ENCODE measurements at places on chromosomes 16 and 17.
A peak's percentile ranks its signal among the peaks of the same experiment; 100 is the strongest.

DNA sequence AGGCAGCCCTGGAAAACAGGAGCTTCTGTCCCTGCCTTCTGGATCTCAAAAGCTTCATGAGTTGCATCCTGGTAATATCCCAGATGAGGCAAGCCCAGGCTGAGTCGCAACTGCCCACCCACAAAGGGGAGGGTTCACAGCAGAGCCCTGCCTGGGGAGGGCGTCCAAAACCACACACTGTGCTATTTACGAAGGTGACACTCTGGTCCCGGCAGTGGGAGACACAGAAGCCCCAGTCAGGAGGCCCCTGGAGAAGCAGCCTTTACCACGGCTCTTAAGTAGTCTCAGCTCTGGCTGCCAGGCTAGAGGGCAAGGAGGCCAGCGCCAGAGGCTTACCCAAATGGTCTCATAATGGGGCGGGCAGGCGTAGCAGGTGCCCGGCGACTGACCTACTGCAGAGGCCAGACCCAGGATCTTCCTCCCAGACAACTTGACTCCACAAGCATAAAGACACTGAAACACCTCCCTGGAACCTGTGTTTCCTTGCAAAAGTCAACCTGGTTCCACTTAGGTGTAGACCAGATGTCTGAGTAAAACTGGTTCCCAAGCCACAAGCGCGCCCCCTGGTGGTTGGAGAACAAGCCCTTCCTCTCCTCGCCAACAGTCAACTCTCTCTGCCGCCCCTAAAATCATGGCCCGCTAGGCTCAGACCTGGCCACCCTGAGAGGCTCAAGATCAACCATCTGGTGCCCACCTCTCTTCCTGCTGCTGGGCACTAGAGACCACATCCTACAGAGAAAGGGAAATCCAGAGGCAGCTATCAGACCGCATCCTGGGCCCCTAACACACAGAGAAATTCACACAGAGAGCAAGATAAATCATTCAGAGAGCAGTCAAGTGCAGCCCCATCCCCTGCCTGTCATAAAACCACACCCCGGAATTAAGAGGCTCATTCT is 5.2 kb downstream of the AXIN2 start:
- DNase-seq: peak; percentile 41

DNA sequence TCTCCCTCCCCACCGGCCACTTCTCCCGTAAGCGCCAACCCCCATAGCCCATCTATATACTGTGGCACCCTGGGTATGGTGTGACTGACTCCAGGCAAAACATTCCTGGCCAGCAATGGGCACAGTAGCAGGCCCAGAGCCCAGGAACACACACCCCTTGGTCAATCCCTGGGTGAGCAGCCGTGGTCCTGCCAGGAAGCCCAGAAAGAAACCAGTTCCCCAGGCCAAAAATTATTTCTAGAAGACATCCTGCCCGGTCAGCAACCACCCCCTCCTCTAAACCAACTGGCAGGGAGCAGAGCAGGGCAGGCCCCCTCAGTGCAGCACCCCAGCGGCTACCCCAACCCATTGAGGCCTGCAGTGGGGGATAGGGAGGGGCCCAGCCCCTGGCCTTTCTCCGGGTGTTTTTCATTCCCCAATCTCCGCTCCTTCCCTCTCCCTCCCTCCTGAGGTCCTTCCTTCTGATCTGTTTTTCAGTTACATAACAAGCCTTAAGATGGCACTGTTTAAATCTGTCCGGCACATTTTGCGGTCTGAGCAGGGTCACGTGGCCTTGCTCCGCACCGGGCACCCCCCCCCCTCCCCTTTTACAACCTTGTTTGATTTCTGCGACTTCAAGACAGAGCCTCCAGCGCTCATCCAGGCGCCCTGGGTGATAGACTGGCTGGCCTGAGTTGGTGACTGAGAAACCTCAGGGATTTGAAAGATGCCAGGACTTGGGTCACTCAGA is 2.0 kb downstream of the NPTX1 start:
- peak; percentile 32 for DNase-seq

DNA sequence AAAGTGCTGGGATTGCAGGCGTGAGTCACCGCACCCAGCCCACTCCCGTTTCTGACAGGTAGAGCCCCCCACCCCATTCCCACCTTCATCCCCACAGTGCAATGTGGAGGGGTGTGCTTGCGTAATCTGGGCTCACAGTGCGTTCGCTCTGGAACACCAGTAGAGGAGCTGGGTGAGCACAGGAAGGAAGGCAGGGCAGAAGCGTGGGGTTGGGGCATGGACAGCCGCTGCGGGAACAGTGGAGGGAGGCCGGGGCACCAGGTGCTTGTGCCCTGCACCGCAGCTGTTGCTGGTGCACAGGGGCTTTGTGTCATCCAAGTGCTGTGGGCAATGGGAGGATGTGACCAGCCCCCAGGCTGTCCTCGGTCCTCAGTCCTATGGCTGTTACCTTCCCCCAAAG is 24.7 kb downstream of the KDM8 start:
- no peak for DNase-seq

DNA sequence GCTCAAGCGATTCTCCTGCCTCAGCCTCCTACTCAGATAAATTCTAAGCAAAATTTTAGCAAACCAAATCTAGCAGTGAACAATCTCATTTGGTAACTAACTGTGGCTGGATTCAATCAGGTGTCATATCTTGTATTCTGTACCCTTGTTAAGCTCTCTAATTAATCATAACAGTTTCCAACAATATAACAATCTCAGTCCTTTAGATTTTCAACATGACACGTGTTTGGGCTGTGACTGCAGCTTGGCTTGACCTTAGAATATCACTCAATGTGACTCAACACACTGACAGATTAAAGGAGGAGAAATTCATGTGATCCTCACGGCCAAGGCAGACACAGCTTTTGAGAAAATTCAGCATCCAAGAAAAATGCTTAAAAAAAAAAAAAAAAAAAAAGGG is 133.6 kb downstream of the BANP start:
- no peak for DNase-seq

DNA sequence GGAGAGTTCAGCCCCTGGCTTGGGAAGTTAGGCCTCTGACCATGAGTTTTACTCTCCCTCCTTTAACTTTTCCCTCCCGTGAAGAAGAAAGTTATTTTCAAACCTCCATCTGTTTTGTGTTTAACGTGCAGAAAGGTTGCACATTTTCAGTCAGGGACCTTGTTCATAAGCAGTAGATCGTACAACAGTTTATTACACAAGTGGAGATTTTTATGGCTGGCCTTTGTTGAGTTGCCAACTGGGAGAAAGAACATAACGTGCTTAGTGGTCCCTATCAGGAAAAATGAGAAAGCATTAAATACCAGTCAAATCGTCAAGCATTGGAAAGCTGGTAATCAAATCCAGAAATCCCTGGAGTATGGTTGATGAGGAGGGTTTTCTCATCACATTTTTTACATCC is 117.9 kb upstream of the MYOCD start:
- no peak for DNase-seq

DNA sequence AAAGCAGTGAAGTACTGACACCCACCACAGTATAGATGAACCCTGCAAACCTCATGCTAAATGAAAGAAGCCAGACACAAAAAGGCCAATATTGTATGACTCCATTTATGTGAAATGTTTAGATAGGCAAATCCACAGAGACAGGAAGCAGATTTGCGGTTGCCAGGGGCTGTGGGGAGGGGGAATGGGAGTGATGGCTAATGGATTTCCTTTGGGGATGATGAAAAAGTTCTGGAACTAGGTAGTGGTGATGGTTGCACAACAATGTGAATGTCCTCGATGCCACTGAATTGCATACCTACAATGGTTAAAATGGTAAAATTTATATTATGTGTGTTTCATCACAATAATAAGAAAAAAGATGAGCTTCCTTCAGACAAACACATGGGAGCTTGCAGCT is 28.4 kb upstream of the WFIKKN2 start:
- DNase-seq: no peak

GRCh38 chr16:58243528-58244004 is 45.7 kb upstream of the CSNK2A2 start:
- DNase-seq: no peak

DNA sequence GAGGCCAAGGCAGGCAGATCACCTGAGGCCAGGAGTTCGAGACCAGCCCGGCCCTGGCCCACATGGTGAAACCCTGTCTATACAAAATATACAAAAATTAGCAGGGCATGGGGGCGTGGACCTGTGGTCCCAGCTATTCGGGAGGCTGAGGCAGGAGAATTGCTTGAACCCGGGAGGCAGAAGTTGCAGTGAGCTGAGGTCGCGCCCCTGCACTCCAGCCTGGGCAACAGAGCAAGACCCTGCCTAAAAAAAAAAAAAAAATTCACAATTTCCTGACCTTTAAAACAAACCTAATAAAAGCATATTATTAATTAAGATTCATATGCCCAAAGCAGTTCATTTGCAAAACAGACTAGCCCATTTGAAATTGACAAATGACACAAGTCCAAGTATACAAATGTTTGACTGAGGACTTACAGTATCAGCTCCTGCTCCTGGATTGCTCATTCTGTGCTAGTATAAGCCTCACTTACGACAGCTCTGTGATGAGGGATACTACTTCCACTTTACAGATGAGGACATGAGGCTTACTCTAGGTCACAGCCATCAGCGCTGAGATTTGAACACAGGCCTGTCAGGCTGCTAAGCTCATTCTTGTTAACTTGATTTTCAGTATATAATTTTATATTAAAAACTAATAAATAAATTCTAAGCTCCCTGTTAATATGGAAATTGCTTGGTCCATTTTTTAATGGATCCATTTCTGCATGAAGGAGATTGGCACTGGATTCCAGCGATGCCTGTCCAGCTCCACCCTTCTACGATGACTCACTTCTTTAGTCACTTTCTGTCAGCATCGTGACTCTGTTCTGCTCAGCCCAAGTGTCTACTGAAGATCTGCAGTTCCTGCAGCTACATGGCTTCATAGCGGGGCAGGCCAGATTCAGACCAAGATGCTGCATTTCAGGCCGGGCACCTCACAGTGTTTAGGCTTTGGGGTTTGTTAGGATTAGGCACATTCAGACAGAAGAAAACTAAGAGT is 88.2 kb downstream of the WDR59 start:
- DNase-seq: no peak

GRCh38 chr16:49911430-49911829 is 55.5 kb upstream of the ZNF423 start:
- no peak for DNase-seq

GRCh38 chr17:17835415-17836249 is 1.2 kb downstream of the SREBF1 start:
- no peak for DNase-seq

DNA sequence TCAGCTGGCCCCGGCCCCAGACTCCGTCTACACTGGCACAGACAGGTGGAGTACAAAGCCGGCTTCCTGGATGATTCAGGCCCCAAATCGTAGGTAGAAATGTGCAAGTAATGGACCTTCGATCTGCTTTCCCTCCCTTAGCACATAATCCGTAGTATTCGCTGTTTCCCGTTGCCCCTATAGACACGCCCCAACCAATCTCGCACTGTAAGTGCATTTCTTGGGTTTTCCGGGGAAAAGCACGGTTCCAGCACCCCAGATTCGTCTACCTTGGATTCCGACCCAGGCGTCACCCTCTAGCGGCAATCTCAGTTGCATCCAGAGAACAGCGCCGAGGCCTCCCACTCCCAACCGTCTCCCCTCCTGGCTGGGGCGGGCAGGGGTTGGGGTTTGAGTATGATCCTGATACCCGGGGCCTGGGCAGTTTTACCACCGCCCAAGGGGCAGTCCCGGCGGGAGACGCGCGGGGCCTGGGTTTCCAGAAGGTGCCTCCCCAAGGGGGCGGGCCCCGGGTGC is 12.1 kb upstream of the FOXF1 start:
- no peak for DNase-seq

- no peak for DNase-seq
These were observed 46.6 kb upstream of the LYRM9 start for GRCh38 chr17:27939474-27940465.

GRCh38 chr17:60361889-60362288 is 30.0 kb downstream of the USP32 start:
- DNase-seq: no peak

- DNase-seq: peak; percentile 73
These were observed at the start of gene MTSS2 for GRCh38 chr16:70685938-70686375. Gene MTSS2 (minus strand): TSS chr16:70686053. CDS start chr16:70685791, 262 bp downstream.

DNA sequence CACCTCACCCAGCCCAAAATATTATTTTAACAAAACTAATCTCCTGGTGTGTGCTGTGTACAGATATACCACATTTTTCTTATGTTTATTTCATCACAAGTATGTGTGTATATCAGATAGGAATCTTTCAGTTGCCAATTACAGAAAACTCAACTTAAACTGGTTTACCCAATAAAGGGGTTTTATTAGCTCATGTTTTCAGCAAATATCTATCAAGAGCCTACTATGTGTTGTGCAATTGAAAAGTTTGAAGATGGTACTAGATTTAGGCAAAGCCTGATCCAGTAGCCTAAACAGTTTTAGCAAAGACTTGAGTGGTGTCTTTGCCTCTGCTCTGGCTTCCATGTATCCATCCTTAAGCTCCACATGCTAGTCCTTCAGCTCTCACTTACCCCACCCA is 45.1 kb upstream of the LYRM9 start:
- no peak for DNase-seq

- no peak for DNase-seq
These were observed 80.8 kb upstream of the CIBAR2 start for GRCh38 chr16:85193115-85193493.

DNA sequence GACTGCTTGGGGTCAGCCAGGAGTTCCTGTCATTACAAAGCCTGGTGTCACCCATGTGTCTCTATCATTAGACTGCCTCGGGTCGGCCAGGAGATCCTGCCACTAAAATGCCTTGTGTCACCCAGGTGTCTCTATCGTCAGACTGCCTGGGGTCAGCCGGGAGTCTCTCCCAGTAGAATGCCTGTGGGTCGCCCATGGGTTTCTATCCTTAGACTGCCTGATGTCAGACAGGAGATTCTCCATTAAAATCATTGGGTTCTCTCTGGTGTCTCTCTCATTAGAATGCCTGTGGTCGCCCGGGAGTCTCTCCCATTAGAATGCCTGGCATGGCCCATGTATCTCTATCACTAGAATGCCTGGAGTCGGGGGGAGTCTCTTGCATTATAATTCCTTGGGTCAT is 2231.0 kb downstream of the TP53TG3F start:
- DNase-seq: no peak

DNA sequence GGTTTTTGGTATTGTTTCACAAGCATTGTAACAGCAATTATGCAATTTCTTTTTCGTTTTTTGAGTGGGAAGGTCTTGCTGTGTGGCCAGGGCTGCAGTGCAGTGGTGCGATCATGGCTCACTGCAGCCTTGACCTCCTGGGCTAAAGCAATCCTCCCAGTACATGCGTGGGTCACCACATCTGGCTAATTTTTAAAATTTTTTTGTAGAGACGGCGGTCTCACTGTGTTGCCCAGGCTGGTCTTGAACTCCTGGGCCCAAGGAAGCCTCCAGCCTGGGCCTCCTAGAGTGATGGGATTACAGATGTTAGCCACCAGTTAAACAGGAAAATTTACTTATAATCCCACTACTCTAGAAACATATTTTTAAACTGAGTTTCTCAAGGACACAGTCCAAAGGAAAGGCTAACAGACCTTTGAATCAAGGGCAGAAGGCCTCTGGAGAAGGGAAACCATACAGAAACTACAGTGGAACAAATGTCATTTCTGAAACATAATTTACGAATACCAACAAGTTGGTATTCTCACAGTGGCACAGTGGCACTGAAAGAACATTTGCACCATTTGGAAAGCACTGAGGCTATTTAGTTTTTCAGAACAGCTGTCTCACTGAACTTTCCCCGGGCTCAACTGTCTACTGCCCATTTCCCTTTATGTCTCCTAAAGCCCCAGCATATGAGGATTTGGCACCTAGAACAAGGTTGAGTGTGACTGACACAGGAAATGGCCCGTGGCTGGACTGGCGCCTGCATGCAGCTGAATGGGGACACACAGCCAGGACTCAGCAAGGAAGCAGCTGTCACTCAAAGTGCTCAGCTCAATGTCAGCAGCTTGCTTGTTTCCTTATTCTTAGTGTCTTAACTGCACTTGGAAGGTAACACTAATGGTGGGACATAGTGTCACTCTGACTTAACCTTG is 2.8 kb upstream of the PRKAR1A start:
- DNase-seq: peak; percentile 86

- no peak for DNase-seq
These were observed 27.7 kb downstream of the GINS2 start for GRCh38 chr16:85660843-85661739.
